GM23338 (cell line): ENCODE measurements at places on chromosomes 12 and 14. TPM values are rescaled to one million over a fixed set of nuclear protein-coding genes. Genes with fewer than 3 reads are reported as not detected.

DNA sequence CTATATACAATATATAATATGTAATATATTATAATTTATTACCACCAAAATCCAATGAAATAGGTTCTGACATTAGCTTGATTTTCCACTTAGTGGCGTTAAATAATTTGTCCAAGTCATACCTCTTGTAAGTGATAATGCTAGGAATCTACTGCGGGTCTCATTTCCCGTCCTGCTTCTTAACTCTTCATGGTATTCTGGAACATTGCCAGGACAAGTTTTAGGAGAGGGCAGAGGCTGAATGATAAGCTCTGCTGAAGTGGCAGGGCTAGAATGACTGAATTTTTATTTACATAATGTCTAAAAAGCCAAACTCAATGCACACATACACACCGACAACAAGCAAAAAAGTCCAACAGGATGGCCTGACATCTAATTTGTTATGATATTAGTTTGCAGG is 70.4 kb upstream of the PTPRQ start:
- DNase-seq: no peak

DNA sequence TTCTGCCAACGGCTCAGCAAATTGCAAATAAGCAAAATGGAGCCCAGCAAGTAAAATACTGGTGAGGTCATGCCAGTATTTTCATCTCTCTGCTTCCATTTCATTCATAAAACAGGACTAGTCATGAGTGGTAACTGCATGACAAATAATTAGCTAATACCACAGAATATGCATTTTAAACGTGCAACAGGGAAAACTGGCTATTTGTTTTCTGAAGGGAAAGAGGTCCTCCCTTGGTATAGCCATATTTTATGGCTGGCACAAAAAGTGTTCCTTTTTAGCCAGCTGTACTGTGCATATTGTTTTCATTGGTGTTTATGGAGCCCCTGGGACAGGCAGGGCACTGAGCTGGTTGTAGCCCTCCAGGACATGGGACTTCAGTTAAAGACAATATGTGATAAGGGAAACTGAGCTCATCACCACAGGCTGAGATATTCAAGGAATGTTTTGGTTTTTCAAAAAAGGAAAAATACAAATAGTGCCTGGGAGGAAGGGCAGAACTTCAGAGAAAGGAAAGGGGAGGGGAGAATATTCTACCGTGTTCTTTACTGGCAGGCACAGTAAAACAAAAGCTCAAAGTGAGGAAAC is 26.1 kb upstream of the FOXN3 start:
- DNase-seq: no peak

GRCh38 chr14:50083467-50084337 is 32.7 kb downstream of the VCPKMT start:
- no peak for DNase-seq

GRCh38 chr14:71554959-71555612 is 377.1 kb upstream of the RGS6 start:
- DNase-seq: no peak

GRCh38 chr12:89710873-89711750 is 2.5 kb upstream of the ATP2B1 start:
- DNase-seq: no peak

NGDN gene
- 81.6 and 90.8 TPM in 2 replicates for polyA plus RNA-seq

DNA sequence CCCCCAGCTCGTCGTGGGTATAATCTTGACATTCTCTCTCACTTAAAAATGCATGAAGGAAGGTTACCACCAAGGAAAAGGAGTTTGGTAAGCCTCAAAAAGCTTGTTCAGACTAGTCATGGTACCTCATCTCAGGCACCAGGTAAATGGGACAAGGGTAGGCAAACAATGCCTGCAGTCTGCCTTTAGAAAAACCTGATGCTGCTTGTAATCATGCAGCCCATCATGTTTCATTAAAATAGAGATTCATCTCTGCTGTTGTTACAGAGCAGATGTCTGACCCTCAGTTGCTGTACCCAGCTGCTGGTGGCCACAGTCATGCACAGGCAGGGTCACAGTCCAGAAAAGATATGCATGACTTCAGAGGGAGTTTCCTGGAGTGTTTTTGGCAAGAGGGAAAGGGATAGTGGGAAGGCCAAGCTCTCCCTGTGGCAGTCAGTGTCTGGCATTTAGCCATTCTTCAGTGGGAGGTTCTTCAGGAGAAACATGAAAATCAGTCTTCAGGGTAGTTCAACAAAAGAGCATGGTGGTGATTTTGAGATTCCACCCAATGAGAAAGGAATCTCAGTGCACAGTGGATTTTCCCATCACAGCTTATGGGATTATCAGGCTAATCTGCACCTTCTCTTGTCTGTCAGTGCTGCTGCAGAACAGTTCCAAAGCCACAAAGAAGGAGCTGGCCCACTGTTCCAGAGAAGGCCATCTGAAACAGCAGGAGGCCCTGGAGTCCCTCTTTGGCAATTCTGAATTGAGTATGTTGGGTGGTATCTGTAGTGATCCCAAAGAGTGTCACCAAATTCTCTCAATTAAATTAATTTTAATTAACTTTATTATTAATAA is 202.7 kb upstream of the FRMD6 start:
- no peak for DNase-seq

DNA sequence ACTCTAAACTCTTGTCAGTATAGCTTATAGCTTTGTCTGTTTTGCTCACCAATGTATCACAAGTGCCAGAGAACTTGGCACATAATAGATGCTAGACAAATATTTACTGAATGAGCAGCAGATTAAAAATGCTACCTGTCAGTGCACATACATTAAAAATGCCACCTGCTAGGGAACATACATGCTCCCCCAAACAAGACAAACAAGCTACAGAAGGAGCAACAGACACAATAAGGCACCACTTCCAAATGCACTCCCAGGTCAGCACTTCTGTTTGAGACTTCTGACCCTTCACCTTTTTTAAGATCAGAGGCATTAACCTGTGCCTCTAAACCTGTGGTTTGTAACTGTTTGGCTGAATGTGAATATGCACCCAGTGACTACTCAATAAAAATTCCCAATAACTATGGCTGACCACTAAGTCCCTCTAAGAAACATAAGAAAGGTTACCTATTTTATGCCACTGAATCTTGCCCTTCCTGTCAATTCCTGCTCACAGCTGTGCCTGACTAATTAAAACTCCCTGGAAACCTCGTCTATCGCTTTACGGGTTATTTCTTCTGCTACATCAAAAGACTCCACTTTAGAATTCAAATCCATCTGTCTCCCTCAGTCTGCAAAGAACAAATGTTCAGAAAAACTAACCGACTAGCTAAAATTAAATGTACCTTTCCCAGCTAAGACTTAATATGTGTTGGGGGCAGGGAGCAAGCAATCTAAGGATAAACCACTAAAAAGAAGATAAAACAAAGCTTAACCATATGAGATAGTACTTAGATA is 41.0 kb downstream of the HECTD4 start:
- DNase-seq: no peak
